Stimulated activated naive B cell treated with anti-CD40 and anti-IgM and Interleukin-4, amounts not matched to agents 10 μg/mL and 1 μg/mL and 100 μg/mL, for 72 hours (primary cell): ENCODE measurements at places on chromosomes 13 and 19.

- no peak for DNase-seq
- no peak overlapping the region for H3K27ac ChIP-seq
- H3K27me3 ChIP-seq: peaks cover 45% of the 10 kb centered on the region
- no peak overlapping the region for H3K4me3 ChIP-seq
- H3K36me3 ChIP-seq: peaks cover 16% of the 10 kb centered on the region
These were observed 8.0 kb downstream of the VSIG10L start for GRCh38 chr19:51333836-51334460.

DNA sequence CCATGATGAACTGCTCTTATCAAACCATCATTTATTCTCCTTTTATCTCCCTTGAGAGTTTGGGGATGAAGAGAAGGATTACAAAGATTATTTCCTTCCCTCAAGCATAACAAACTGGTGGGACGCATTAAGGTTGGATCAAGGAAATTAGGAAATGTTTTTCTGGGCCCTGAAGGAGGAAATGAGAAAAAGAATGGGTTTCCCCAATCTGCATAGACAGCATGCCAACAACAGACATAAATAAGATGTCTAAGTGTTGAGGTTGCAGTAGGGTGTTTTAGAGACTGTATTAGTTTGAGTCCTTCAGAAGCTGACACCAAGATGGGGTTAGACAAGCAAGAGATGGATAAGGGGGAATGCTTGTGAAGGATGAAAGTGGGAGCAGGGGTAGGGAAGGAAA is 7.3 kb downstream of the EPSTI1 start:
- no peak overlapping the region for H3K4me3 ChIP-seq
- no peak for DNase-seq
- no peaks in the 10 kb centered on the region for H3K27me3 ChIP-seq

DNA sequence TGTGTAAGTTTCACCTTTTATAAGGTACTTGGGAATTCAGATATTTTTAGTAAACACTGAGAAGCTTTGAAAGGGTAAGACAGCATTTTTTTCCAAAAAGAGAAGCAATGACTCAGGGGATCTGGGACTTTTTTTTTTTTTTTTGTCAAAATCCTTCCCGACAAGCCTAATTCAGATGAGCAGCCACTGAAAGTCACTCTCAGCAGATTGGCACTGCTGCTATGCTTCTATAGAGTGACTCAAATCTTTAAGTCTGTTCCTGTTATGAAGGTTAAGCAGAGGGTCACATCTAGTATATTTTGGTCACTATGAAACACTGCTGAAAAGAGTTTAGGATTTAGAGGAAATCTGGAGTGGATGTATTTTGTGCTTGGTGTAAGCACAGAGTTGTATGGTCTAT is 571.1 kb downstream of the MYO16 start:
- no peaks in the 10 kb centered on the region for H3K36me3 ChIP-seq
- no peak overlapping the region for H3K27ac ChIP-seq
- H3K27me3 ChIP-seq: peaks cover 5% of the 10 kb centered on the region
- DNase-seq: no peak
- no peak overlapping the region for H3K4me3 ChIP-seq

DNA sequence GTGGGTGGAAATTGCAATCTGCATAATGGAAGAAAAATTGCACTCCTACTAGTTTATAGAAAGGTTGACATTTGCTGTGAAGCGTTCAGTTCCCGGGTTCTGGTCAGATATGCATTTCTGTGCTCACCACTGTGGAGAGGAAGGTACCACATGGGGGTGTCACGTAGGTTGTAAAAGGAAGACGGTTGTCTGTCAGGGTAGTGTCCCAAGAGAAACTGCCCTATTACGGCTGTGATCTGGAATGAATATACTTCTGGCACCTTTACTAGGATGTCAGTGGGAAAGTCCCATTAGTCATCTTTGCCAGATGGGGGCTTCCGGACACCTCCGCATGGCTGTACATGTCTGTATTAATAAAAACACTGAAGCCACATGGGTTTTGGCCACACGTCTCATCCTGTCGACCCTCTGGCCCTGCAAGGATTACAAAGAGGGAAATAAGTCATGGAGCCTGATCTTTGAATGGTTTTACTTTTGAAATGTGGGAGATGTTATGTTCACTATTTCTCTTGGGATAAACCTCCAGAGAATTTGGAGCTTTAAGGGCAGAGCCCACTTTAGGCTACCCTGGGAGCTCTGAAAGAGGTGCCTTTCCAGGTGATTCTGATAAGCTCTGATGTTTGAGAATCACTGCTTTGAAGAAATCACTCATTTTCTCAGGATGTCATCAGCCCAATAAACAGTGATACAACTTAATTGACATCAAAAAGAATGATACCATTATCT is 133.9 kb downstream of the AKAP11 start:
- H3K27ac ChIP-seq: peak overlapping the region; percentile 95
- DNase-seq: peak; percentile 78
- no peak overlapping the region for H3K4me3 ChIP-seq
- no peaks in the 10 kb centered on the region for H3K36me3 ChIP-seq
- no peaks in the 10 kb centered on the region for H3K27me3 ChIP-seq

DNA sequence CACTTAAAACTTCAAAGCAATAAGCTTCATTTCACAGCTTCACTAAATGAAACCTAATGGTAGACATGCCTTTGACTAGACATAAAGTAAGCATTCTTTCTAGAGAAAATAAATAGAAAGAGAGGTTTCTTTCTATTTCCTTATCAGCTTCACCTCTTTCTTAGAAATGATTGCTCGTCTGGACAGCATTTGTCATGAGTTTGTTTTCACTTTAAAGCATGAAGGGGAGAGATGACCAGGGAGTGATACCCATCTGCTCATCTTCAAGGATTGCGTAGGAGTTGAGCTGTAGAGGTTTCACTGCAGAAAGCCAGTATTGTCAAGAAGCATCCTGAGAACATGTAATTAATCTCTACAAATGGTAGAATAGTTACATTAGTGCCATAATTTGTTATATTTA is 61.3 kb downstream of the COL4A2 start:
- peaks cover 23% of the 10 kb centered on the region for H3K27me3 ChIP-seq
- peaks cover 5% of the 10 kb centered on the region for H3K4me1 ChIP-seq
- no peak for DNase-seq
- no peak overlapping the region for H3K4me3 ChIP-seq
- H3K27ac ChIP-seq: no peak overlapping the region

GRCh38 chr19:54373781-54374631 is 9.3 kb upstream of the LAIR1 start:
- H3K27me3 ChIP-seq: no peaks in the 10 kb centered on the region
- H3K4me3 ChIP-seq: no peak overlapping the region
- peaks cover 74% of the 10 kb centered on the region for H3K4me1 ChIP-seq
- no peak overlapping the region for H3K27ac ChIP-seq

DNA sequence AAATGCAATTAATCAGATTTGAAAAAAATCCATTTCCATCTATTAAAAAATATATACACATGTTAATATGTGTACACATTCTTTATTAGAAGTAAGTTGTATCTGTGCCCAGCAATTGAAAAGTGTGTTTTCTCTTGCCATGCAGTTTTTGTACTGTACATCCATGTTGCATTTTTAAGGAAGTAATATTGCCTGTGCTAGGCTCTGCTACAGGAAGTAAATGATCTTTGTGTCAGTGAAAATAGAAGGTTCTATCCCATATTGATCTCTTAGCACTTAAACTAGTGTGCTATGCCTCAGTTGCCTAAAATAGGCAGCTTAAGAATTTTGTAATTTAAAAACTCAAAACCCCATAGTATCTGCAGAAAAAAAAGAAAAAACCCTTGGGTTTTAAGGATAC is 122.5 kb downstream of the CDK8 start:
- peaks cover 11% of the 10 kb centered on the region for H3K36me3 ChIP-seq

DNA sequence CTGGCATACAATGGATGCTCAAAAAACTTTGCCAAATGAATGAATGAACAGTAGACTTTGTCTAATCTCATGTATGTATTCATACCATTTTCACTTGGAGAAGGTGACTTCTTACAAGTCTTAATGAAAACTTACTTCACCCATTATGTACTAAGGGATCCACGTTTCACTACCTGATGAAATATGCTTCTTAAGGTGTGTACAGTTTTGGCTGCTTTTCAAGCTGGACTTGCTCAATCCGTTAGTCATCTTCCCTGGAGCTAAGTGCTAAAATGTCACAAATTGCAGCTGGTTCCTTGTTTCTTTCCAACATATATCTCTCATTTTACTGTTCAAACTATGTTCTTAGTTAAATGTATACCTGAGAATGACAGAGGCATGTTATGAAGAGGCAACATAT is 4.2 kb upstream of the CCNA1 start:
- H3K27ac ChIP-seq: no peak overlapping the region
- no peak for DNase-seq
- no peak overlapping the region for H3K4me3 ChIP-seq
- H3K27me3 ChIP-seq: peaks cover 75% of the 10 kb centered on the region
- H3K4me1 ChIP-seq: peaks cover 24% of the 10 kb centered on the region

GRCh38 chr19:18908917-18909619 is 10.1 kb downstream of the COPE start:
- H3K36me3 ChIP-seq: peaks cover 34% of the 10 kb centered on the region
- H3K27me3 ChIP-seq: no peaks in the 10 kb centered on the region
- no peak for DNase-seq
- no peak overlapping the region for H3K4me3 ChIP-seq
- H3K4me1 ChIP-seq: peaks cover 17% of the 10 kb centered on the region

- H3K27ac ChIP-seq: no peak overlapping the region
- DNase-seq: no peak
- no peaks in the 10 kb centered on the region for H3K27me3 ChIP-seq
- H3K4me1 ChIP-seq: no peaks in the 10 kb centered on the region
- no peaks in the 10 kb centered on the region for H3K36me3 ChIP-seq
- H3K4me3 ChIP-seq: no peak overlapping the region
These were observed 472.8 kb downstream of the OLFM4 start for GRCh38 chr13:53501387-53501786.

GRCh38 chr13:41751734-41752445 is 209.0 kb downstream of the VWA8 start:
- H3K4me1 ChIP-seq: no peaks in the 10 kb centered on the region
- peaks cover 42% of the 10 kb centered on the region for H3K36me3 ChIP-seq
- no peak for DNase-seq
- no peak overlapping the region for H3K27ac ChIP-seq
- no peak overlapping the region for H3K4me3 ChIP-seq

GRCh38 chr19:30066781-30067759 is 125.0 kb downstream of the URI1 start:
- peaks cover 3% of the 10 kb centered on the region for H3K27me3 ChIP-seq
- no peaks in the 10 kb centered on the region for H3K4me1 ChIP-seq
- H3K4me3 ChIP-seq: no peak overlapping the region
- no peaks in the 10 kb centered on the region for H3K36me3 ChIP-seq
- no peak overlapping the region for H3K27ac ChIP-seq
- DNase-seq: no peak

GRCh38 chr13:52136763-52137162 is 7.9 kb upstream of the NEK5 start:
- no peak overlapping the region for H3K4me3 ChIP-seq
- H3K27ac ChIP-seq: no peak overlapping the region

DNA sequence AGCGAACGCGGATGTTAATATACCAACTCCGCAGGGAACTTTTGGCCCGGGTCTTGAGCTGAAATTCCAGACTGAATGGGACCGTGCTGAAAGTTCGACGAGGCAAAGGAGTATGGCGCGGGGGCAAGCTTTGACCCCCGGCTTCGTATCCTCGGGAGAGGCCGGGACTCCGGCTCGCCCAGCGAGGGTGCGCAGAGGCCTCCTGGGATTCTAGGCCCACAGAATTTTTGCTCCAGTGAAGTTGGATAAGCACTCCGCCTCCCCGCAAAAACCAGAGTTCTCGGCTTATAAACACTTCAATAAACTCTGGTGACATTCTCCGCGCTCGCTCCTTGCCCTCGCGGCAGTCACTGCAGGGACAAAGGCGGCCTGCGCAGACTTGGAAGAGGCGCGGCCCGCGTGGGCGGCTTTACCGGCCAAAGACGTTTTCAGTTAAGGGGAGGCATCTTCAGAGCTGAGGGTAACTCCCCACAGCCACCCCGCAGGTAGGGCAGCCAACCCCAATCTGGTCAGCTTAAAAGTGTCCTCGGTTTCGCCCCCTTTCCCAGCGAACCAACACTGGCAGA is 112.6 kb downstream of the KCNRG start:
- peak overlapping the region; percentile 95 for H3K4me3 ChIP-seq
- DNase-seq: no peak
- H3K27ac ChIP-seq: peak overlapping the region; percentile 42
- peaks cover under 1% of the 10 kb centered on the region for H3K36me3 ChIP-seq
- peaks cover 74% of the 10 kb centered on the region for H3K4me1 ChIP-seq

- no peak overlapping the region for H3K27ac ChIP-seq
- no peaks in the 10 kb centered on the region for H3K27me3 ChIP-seq
- peaks cover 9% of the 10 kb centered on the region for H3K36me3 ChIP-seq
- no peak for DNase-seq
These were observed 135.6 kb downstream of the KLF12 start for GRCh38 chr13:73998631-73999030.

DNA sequence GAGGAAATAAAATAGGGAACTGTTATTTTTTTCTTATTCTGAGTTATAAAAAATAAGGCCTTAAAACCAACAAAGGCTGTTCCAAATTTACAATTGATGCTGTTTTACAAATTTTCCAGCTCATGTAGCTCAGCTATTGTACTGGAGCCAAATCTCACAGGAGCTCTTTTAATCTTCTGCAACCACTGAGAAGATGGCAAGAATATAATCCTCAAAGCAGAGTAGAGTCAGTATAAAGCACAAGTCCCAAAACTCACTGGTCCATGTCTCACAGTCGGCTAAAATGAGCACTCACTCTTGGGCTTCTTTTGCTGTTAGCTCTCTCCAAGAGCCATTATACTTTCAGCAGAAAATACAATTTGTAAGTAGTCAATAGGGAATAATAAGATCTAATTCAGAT is 1074.4 kb upstream of the PRR20A start:
- no peaks in the 10 kb centered on the region for H3K36me3 ChIP-seq
- H3K27me3 ChIP-seq: no peaks in the 10 kb centered on the region
- no peak overlapping the region for H3K4me3 ChIP-seq

- H3K27ac ChIP-seq: no peak overlapping the region
- peaks cover 15% of the 10 kb centered on the region for H3K27me3 ChIP-seq
- no peaks in the 10 kb centered on the region for H3K4me1 ChIP-seq
- H3K36me3 ChIP-seq: no peaks in the 10 kb centered on the region
These were observed 122.3 kb downstream of the ATP8A2 start for GRCh38 chr13:25493931-25494640.

DNA sequence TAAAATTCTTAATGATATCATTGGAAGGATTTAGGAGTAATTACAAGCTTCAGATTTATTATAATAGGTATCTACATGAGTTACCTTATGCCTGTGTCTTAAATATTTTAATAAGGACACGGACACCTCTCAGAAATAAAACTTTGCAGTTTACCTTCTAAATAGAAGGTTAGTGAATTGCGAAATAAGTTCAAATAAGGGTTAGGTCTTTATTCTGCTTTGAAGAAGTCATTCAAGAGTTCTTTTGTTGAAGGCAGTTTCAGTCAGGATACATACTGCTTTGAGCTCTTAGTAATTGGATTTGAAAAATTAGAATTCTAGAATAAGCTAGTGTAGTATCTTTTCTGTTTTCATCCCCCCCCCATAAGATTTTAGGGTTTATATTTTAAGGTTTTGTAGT is 53.0 kb downstream of the NAA16 start:
- H3K36me3 ChIP-seq: peaks cover 60% of the 10 kb centered on the region
- H3K27ac ChIP-seq: no peak overlapping the region
- H3K4me3 ChIP-seq: no peak overlapping the region

DNA sequence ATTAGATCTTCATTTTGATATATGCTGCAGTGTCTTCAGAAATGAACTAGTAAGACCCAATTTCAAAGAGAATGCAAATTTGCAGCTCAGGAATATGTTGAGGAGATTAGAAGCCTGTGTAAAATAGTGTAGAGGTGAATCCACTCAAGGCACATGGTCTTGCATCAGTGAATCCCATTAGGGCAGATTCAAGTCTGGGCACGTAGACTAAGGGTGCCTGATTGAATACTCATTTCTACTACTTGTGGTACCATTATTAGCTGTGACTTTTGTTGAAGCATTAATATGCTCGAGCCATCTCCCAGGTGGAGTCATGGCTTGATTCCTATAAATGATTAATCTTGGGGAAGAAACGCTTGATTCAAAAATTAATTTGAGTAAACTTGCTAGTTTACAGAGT is 129.4 kb downstream of the AKAP11 start:
- no peak overlapping the region for H3K4me3 ChIP-seq
- no peak for DNase-seq
- H3K36me3 ChIP-seq: peaks cover 4% of the 10 kb centered on the region
- no peaks in the 10 kb centered on the region for H3K27me3 ChIP-seq
